ENCODE measurements at places on chromosomes 2 and 18.

GRCh38 chr2:24117902-24118301 lies 5.2 kb downstream of the PFN4 start:
- no peak overlapping the region for H3K27ac ChIP-seq
- no peak overlapping the region for H3K4me3 ChIP-seq
- no peak for DNase-seq
- peaks cover 6% of the 10 kb centered on the region for H3K4me1 ChIP-seq
- no peaks in the 10 kb centered on the region for H3K36me3 ChIP-seq
- peaks cover 4% of the 10 kb centered on the region for H3K27me3 ChIP-seq

GRCh38 chr2:38875227-38875575 lies 533 bp downstream of the DHX57 start:
- H3K4me3 ChIP-seq = peak overlapping the region; percentile 81
- peaks cover 7% of the 10 kb centered on the region for H3K36me3 ChIP-seq
- DNase-seq = no peak
- H3K27me3 ChIP-seq = no peaks in the 10 kb centered on the region
- peaks cover 22% of the 10 kb centered on the region for H3K4me1 ChIP-seq
- H3K27ac ChIP-seq = peak overlapping the region; percentile 70

GRCh38 chr18:51251625-51252024 lies 54.1 kb upstream of the MEX3C start:
- peaks cover 23% of the 10 kb centered on the region for H3K27me3 ChIP-seq
- H3K36me3 ChIP-seq = no peaks in the 10 kb centered on the region
- H3K4me1 ChIP-seq = no peaks in the 10 kb centered on the region
- DNase-seq = no peak
- H3K4me3 ChIP-seq = no peak overlapping the region
- no peak overlapping the region for H3K27ac ChIP-seq

GRCh38 chr2:44242904-44243303 lies 32.4 kb upstream of the SLC3A1 start:
- no peak for DNase-seq
- peaks cover 12% of the 10 kb centered on the region for H3K4me1 ChIP-seq
- no peaks in the 10 kb centered on the region for H3K36me3 ChIP-seq
- no peak overlapping the region for H3K27ac ChIP-seq
- H3K27me3 ChIP-seq = no peaks in the 10 kb centered on the region

DNA sequence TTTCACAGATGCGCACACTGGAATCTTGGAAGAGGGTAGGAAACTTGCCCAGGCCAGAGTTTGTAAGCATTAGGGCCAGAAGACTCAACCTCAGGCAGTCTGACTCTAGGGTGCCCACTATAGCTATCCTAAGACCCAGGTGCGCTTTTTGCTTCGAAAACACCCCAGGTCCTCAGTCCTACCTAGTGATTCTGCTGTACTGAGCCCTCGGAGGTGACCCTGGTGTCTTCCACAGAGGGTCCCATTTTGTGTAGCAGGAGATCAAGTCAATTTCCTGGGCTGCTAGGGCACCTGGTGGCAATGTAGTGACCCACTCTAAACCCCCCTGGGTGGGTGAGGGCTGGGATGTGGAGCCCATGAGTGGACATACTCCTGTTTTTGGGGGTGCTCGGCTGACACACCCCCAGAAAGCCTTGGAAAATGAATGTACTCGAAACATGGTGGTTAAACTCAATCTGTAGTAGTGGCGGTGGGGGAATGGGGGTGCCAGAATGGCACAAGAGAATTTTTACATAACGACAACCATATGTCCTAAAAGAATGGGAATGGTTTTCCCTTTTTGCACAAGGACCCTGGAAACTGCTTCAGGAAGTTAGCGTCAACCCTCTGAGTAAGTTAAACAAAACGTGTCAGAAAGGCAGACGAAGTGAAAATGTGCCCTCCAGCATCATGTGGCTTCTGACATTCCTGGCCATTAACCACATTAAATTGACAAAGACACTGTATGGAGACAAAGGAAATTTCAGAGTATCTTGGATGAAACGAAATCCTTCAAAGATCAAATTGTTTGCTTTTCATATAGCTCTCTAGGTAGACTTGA lies 218.0 kb upstream of the COPS8 start:
- no peak overlapping the region for H3K27ac ChIP-seq
- H3K4me3 ChIP-seq = no peak overlapping the region
- no peaks in the 10 kb centered on the region for H3K27me3 ChIP-seq
- H3K4me1 ChIP-seq = no peaks in the 10 kb centered on the region
- H3K36me3 ChIP-seq = no peaks in the 10 kb centered on the region
- DNase-seq = no peak

Data from activated naive CD4-positive, alpha-beta T cell treated with anti-CD3 and anti-CD28 coated beads, Interleukin-2, amount 10 ng/mL, durations not matched to agents 7 days and 5 days (primary cell).